ENCODE measurements at places on chromosomes 7 and 10.

DNA sequence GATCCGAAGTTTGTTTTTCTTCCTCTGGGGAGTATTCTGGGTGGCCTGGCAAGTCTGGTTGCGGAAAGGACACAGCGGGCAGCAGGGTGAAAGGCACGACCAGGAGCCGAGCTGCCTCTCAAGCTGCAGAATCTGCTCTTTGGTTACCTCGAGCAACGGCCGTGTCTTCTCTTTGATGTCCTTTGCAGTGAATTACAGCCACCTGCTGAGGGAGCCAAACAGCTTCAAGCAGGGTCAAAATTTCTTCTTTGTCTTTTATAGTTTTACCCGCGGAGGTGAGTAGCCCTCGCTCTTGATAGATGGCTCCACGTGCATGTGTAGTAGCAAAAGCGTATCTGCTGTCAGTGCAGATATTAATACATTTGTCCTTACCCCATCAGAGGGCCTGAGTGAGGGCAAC lies 177.3 kb upstream of the MBL2 start:
- no peak for DNase-seq

- DNase-seq = no peak
These were observed 17.6 kb downstream of the UNC5B start for GRCh38 chr10:71229726-71230655.

DNA sequence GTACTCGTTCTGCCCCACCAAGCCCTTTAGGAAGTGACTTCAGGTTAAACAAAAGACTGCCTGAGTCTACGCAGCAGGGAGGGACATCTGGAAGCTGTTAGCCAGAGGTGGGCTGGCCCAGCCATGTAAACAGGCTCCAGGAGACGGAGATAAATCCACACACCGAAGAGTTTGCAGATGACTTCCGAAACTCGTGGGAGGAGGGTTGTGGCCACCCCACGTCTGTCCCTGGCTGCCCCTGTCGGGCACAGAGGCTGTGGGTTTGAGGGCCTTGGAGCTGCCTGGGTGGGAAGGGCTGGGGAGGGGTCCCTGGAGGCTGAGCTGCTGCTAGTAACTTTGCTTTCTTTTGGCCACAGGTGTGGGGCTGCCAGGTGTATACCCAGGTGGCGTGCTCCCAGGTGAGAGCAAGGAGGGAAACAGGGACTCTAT lies 15.6 kb downstream of the ELN start:
- no peak for DNase-seq

DNA sequence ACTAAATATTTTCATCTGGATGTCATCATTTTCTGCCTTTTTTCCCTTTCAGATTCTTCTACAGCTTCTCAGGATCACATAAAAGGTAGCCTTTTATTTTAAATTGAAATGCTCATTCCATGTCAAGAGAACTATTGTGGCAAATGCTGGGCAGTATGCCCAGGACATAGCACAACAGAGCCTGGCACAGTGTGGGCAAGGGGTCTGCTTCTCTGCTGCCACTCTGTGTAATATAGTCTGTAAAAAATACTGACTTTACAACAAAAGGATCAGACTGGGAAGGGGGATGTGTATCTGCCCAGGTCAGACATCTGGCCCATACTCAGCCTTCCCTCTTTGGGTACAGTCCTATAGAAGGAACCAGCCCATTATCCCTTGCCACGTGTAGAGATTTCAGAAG lies 62.7 kb downstream of the CUZD1 start:
- DNase-seq = no peak

DNA sequence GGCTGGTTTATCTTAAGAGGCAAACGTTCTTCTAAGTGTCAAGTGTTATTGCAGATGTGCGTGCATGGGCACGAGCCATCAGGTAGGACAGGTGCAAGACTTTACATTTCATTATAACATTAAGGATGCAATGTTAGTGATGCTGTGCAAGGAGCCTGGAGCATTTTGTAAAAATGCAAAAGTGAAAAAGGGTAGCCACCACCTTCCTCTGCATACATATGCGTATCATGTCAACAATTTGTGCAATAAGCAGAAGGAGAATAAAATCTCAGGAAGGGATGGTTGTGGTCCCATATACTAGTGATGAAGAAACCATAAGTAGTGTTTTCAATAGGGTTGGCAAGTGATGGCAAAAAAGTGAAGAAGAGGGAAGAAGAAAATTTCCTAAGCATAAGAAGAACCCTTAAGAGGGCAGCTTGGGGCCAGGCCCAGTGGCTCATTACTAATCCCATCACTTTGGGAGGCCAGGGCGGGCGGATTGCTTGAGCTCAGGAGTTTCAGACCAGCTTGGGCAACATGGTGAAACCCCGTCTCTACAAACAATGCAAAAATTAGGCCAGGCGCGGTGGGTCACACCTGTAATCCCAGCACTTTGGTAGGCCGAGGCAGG lies 7.5 kb downstream of the PIK3AP1 start:
- DNase-seq = no peak

GRCh38 chr7:104272767-104273384 lies 55.5 kb upstream of the LHFPL3 start:
- no peak for DNase-seq
